CD4-positive, alpha-beta T cell treated with Interleukin-10 for 1 hour (primary cell): ENCODE measurements at places on chromosomes 1 and 21.

DNA sequence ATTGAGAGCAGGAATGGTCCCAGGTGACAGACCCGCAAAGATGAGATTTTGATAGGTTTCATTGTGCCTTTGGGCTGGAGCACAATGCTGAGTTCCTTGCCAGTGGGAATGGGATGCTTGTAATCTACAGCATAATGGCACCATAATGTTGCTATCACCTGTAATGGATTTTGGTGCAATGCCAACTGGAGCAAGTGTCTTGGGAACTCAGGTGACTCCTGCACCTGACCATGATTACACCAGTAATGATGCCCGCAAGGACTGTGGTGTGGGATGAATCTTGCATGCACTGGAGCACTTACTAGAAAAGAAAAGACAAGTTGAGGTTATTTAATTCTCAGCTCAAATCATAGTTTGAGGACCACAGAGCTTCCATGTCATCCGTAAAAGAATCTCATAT is 96.7 kb downstream of the PTPRU start:
- DNase-seq: no peak

- DNase-seq: no peak
Observed at GRCh38 chr1:24803220-24803619, 58.0 kb downstream of the CLIC4 start.

DNA sequence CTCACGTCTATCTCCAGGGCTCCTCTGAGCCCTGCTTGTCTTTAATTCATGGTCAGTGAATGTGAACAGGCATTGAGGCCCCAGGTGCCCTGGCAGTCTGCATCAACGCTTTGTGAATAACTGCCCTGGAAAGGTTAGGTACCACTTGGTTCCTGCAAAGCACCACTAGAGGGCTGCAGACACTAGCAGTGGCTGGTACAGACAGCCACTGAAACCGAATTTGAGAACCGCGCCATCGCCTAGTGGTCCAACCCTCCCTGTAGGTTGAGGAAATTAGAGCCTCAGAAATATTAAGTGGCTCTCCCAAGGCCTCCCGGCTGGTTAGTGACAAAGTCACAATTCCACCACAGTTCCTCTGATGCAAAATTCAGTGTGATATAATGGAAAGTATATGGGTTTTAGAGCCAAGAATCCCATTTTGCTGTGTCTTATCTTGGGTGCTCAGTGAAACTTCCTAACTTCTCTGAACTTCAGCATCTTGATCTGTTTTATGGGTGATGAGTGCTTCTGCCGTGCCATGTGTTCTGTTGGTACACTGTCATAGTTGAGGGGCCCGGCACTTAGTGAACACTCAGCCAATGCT is 46.2 kb upstream of the BCL9 start:
- peak; percentile 77 for DNase-seq

DNA sequence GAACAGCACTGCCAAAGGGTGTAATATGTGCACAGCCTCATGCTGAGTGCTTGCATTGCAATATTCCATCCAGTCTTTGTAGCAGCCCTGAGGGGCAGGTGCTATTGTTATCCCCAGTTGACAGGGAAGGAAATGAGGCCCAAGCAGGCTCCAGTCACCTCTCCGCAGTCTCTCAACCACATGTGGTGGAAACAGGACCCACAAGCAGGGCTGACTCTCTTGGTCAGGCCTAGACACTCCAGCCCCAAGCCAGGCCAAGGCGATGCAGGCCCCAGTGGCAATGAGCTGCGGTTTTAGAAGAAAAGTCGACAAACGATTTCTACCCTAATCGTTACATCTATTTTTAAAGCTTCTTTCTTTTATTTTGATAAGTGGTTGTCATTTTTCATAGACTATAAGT is 52.6 kb upstream of the GADD45A start:
- DNase-seq: no peak

- no peak for DNase-seq
Observed at GRCh38 chr1:39142401-39143060, 62.0 kb upstream of the MACF1 start.

GRCh38 chr1:103108376-103109150 is at the start of gene COL11A1:
Gene COL11A1, minus strand, starts transcription at chr1:103108522. Its CDS starts 344 bp downstream, at chr1:103108178.
- DNase-seq: no peak

GRCh38 chr1:112991402-112992120 is 35.6 kb upstream of the SLC16A1 start:
- no peak for DNase-seq
